ENCODE measurements at places on chromosomes 4 and X.

- no peak for DNase-seq
- H3K27me3 ChIP-seq: no peaks in the 10 kb centered on the region
- no peak overlapping the region for H3K27ac ChIP-seq
- H3K4me1 ChIP-seq: no peaks in the 10 kb centered on the region
Measured at GRCh38 chrX:148995661-148996060, 495.2 kb downstream of the AFF2 start.

GRCh38 chr4:6201580-6202091 is 1.3 kb upstream of the JAKMIP1 start:
- no peaks in the 10 kb centered on the region for H3K36me3 ChIP-seq
- no peak overlapping the region for H3K27ac ChIP-seq
- H3K27me3 ChIP-seq: no peaks in the 10 kb centered on the region
- no peak overlapping the region for H3K4me3 ChIP-seq

DNA sequence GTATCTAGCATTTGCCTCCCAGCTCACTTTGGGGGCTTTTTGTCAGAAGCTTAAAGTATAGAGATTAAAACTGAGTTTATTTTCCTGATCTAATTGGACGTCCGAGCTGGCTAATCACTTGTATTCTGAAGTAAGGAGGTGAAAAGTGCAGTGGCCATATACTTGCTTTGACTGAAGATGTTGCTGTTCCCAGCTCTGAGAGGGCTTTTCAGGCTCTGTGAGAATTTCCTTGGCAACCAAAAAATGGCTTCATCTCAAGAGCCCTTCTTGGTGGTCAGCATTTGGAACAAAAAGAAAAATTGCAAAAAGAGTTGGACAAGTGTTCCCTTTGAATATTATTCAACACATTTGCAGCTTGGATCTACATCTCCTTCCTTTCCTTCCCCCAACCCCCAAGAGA is 67.0 kb downstream of the SLC4A4 start:
- H3K4me3 ChIP-seq: no peak overlapping the region
- no peaks in the 10 kb centered on the region for H3K36me3 ChIP-seq
- no peaks in the 10 kb centered on the region for H3K27me3 ChIP-seq

DNA sequence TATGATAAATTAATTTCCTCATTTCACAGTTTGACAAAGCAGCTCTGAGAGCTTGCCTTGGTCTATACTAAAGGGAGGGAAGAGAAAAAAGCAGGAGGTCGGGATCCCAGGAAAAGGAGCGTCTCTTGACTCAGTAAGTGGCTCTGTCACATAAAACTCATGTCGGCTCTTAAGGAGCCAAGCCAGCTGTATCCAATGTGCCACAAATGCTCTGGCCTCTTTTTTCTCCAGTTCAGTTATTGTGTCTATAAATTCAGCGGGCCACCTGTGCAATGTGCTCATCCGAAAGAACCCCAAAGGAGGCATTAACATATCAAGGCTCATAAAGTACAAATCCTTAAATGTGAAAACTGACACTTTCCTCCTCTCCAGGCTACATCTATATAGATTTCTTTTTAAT is 337.7 kb upstream of the FAM241A start:
- H3K27me3 ChIP-seq: no peaks in the 10 kb centered on the region
- no peak for DNase-seq
- no peaks in the 10 kb centered on the region for H3K4me1 ChIP-seq

All from tibial nerve (tissue), 4 donors.